ENCODE measurements at places on chromosomes 7 and 10.

GRCh38 chr7:112361154-112361553, 89.1 kb upstream of the IFRD1 start:
- DNase-seq, result no peak
- H3K4me1 ChIP-seq, result no peaks in the 10 kb centered on the region
- no peak overlapping the region for H3K4me3 ChIP-seq
- H3K27ac ChIP-seq, result no peak overlapping the region
- H3K36me3 ChIP-seq, result no peaks in the 10 kb centered on the region
- no peaks in the 10 kb centered on the region for H3K27me3 ChIP-seq

DNA sequence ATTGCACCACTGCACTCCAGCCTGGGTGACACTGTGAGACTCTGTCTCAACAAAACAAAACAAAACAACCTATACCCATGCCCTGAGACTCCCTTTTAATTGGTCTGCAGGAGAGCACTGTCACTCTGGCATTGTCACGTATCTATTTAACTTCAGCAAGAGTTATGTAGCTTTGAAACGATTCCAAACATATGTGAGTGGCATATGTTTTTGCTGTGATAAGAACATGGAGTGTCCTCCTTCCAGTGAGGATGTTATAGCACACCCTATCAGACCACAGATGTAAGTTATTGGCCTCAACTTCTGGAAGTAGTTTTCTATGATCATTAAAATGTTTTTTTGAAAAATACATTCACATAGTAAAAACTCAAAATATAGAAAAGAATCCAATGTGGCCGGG, 15.5 kb upstream of the DNAJC12 start:
- H3K27me3 ChIP-seq, result no peaks in the 10 kb centered on the region
- no peak overlapping the region for H3K27ac ChIP-seq
- no peak overlapping the region for H3K4me3 ChIP-seq

DNA sequence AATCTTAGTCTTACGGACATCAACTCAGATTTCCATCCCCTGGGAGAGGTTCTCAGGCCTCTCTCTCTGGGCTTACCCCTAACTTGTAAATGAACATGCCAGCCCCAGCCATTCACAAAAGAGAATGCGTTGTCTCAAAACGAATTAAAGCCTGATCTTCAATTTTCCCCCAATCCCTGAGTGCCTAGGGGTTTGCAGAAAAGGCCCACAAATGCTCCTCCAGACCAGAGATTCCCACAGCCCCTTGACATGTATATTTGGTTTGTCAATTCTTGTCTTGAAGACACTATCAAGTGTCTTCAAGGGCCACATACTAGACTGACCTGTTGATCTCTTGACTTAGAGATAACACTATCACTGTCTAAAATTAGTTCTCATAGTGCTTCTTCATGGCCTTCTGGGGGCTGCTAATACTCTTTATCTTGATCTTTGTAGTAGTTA, 11.9 kb upstream of the HOXA13 start:
- H3K27me3 ChIP-seq, result peaks cover 5% of the 10 kb centered on the region
- no peak overlapping the region for H3K4me3 ChIP-seq
- no peaks in the 10 kb centered on the region for H3K4me1 ChIP-seq
- DNase-seq, result no peak

DNA sequence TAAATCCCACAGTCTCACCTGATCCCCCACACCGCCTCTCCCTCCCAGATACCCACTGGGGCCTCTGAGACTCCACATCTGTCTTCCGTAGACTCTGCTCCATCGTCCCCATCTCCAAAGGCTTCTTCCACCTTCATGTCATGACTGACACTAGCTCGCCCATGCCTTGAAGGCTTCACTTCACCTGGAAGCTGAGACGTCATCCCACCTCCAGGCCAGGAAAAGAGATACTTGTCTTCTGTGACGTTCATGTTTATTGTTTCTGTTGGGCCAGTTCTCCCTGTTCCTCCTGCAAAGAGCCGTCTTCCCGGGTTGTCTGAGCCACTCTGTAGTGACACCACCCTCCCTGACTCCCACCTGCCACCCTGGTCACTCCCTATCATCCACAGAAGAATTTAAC, 3.6 kb upstream of the ZNF862 start:
- DNase-seq, result no peak
- no peaks in the 10 kb centered on the region for H3K36me3 ChIP-seq
- no peaks in the 10 kb centered on the region for H3K4me1 ChIP-seq
- no peak overlapping the region for H3K4me3 ChIP-seq
- H3K27ac ChIP-seq, result no peak overlapping the region

DNA sequence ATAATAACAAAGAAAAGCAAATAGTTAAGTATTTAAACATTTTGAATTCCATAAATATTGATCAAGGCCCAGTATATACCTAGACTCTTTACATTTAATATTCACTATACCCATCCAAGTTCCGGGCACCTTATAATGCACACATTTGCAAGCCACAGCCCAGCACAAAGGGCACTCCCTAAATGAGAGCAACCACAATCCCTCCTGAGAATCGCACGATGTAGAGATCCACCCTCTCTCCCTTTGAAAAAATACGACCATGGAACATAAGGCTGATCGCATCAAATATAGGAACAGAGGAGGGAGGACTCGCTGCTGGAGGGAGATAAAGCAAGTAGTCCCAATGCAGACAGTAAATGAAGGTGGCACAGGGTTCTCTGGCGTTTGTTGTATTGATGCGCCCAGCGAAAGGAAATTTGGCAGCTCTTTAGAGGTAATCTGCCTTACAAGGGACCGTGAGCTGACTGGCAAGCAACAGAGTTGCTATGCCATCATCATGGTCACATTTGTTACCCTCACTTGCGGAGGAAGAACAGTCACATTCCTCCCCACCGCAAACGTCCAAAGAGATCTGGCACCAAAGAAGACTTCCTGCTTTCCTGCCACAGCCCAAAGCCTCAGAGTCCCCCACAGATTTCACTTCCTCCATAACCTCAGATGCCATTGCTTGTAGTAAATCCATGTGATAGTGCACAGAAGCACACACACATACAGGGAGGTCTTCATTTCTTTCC, 16.1 kb upstream of the TAS2R40 start:
- H3K27ac ChIP-seq, result no peak overlapping the region
- H3K4me1 ChIP-seq, result no peaks in the 10 kb centered on the region
- DNase-seq, result no peak

DNA sequence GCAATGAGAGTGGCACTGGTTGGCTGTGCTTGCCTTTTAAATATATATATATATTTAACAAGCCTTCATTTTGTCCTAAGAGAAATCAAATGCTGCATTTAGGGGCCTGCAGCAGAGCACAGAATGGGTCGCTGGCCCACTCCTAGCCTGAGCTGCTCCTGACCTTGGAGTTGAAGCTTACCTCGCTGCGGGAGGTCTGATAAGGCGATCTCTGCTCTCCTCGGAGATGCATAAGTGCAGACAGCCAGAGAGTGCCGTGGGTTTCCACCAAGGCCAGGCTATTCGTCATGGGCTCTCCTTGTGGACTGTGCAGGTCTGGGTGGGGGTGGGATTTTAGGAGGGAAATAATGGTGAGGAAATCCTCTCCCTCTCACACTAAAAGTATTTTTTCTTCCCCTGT, 99.5 kb upstream of the IKZF1 start:
- H3K36me3 ChIP-seq, result no peaks in the 10 kb centered on the region
- no peak overlapping the region for H3K4me3 ChIP-seq
- no peak overlapping the region for H3K27ac ChIP-seq
- no peaks in the 10 kb centered on the region for H3K4me1 ChIP-seq
